Skeletal muscle cell (primary cell): ENCODE measurements at places on chromosomes 3 and 15.

GRCh38 chr3:179452176-179452564 is 900 bp upstream of the GNB4 start:
- peak; percentile 44 for DNase-seq

DNA sequence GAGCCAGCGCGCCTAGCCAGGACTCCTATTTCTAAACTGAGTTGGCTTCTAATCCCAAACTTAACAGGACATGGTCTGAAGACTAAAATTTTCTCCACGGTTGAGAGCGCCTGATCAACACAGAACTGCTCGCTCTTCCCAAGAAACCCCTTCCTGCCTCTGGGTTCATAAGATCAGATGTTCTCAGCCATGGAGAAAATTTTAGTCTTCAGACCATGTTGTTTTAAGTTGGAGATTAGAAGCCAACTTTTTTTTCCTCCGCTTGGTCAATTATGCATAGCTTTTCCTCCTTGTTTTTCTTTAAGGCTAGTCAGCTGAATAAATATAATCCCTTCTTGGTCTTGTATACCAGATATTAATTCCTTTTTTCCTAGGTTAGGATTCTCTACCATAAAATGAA is 356.6 kb upstream of the ADAMTS9 start:
- DNase-seq = no peak

DNA sequence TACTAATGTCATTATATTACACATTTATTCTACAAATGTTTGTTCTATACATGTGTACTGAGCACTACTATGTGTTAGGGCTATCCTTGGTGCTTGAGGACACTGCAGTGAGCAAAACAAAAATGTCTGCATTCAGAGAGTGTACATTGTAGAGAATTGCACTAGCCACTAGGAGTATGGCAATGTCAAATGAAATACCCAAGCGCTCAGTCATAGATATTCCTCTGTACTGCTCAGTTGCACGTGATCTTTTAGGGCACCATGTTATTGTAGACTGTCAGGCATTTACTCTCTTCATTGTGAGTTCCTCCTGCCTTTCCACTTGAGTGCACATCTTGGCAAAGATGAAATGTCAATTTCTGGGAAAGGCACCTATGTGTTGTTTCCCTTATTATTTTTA is 36.8 kb downstream of the FNDC3B start:
- no peak for DNase-seq

DNA sequence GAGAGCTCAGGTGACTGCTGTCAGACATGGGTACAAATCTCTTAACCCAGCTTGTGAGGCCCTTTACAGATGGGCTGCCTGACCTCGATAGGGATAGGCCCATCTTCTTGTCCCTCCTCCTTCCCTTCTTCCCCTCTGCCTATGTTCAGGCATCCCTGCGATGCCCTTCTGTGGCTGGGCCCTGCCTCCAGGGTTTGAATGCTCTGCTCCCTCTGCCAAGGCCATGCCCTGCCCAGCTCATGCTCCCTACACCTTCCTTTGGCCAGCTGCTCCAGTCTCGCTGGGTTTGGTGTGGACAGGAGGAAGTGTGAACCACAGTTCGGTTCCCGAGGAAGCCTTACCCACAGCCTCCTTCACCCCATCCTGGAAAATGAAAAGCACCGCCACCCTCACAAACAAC is 4.3 kb downstream of the FYCO1 start:
- DNase-seq = no peak

GRCh38 chr3:169460035-169460434 is 203.5 kb downstream of the MECOM start:
- DNase-seq = no peak

DNA sequence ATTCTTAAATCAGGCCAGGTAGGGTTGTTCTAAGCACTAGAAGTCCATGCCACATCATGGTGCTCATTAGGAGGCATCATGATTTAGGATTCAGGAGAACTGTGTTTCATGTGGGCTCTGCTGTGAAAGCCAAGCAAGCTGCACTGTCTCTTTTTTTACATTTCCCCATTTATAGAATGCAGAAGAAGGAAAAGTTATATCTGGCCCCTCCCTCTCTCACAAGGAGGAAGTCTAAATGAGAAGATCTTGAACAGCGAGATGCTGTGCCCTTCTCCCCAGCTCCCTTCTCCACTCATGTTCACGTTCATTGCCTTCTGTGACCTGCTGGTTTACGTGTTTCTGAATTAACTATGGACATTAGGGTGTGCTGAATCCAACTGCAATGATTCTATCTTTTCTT is 178.5 kb upstream of the RASGRP1 start:
- DNase-seq = no peak

DNA sequence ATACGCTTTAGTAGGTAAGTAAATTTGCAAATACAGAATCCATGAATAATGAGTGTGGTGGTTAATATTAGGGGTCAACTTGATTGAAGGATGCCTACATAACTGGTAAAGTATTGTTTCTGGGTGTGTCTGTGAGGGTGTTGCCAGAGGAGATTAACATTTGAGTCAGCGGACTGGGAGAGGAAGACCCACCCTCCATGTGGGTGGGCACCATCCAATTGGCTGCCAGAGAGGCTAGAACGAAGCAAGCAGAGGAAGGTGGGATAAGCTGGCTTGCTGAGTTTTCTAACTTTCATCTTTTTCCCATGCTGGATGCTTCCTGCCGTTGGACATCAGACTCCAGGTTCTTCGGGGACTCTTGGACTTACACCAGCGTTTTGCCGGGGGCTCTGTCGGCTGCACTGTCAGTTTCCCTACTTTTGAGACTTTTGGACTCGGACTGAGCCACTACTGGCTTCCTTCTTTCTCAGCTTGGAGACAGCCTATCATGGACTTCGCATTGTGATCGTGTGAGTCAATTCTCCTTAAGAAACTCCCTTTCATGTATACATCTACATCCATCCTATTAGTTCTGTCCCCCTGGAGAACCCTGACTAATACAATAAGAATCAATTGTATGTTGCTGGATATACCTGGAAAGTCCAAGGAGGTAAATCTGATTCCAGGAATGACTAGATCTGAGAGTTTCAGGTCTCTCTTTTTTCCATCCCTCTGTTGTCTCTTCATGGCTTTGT is 25.8 kb upstream of the NEDD4 start:
- no peak for DNase-seq

DNA sequence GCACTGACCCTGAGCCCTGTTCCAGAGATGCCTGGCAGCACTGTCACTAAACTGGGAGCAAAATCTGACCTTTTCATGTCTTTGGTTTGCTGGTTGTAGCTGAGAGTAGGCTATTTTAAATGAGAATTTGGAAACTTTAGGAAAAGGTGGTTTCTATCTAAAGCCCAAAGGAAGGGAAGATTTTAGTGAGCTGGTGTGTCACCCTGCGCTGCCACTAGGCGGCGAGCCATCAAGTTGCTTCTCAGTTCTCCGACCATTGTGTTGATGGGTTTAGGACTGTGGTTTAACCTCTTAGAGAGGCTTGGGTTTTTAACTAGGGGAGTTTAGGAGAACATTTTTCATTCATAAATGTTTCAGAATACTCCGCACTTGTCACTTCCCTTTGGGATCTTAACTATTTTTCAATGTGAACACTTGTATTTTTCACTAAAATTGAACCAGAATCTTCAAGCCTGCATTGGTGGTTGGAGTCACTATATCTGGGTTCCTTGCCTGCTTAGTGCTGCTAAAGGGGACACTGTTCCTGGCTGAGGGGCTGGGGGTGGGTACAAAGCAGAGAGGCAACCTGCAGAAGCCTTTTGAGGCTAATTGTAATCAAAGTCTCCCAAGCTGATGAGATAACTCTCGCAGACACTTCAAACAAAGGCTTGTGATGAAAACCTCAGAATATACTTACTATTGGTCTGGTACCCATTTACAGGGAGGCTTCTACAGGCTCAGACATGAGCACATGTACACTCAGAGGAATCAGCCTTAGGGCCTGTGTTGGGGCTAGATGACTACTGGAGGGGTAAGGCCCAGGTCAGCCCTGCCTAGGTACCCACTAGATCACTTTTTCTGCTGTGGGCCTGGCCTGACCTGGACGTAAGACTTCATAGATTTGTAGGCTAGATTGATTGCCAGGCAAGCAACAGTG is 16.8 kb downstream of the EXOSC7 start:
- no peak for DNase-seq

DNA sequence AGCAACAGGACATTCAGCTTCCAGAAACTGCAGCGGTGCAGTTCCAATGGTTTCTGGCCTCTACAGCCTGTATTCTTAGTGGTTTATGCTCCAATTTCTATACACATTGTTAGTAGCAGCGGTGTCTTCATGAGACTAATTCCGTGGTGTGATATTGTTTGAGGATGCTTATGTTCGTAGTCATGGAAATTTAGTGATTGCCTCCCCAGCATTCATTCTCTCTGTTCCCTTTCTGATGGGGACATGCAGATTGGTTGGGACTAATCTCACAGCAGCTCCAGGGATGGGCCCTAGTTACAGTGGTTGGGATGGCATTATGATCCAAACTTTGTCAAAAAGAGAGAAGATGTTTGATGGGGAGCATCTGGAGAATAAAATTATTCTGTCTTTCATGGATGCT is 208.6 kb downstream of the CD47 start:
- no peak for DNase-seq

- DNase-seq = no peak
Measured at GRCh38 chr3:151879679-151880415, 6.4 kb downstream of the SUCNR1 start.

- no peak for DNase-seq
Measured at GRCh38 chr3:12730506-12731242, 28.4 kb downstream of the TMEM40 start.

DNA sequence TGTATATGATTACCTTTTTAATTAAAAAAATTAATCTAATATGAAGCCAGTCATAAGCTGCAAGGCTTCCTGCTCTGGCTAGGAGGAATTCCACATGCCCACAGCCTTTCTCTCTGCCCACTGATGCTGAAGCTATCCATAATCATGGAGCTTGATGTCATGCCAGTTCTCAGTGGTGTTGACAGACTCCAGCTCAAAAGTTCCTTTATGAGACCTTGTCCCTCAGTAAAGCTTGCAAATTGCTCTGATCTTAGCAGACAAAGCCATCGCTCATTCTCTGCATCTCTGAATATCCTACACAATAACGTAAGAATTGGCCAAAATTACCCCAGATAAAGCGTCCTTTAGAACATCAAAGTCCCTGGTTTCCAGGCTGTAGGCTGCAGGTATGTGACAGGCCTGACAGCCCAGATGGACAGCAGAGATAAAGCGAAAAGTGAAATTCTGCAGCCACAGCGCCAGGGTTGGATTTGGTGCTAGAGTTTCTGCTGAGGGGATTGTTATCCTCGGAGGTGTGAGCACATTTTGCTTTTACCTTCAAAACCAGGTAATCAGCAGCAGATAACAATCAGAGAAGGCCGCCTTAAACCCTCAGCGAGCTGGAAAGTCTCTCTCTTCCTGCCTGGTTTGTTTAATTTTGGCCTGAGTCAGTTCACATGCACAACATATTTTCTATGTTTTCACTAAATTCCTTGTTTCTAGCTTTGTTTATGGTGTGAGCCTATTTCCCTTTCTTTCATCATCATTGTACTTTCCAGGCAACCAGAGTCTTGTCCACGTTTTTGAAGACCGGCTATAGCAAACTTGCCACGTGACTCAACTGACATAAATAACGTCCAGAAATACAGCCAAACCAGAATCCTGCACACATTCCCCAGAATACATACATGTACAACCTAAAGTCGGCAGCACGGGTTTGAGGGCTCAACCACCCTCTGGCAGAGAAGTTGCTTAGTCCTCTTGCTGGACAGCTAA is 36.6 kb upstream of the ALDH1A3 start:
- DNase-seq = peak; percentile 36

GRCh38 chr3:11631820-11632219 is 11.9 kb downstream of the VGLL4 start:
- no peak for DNase-seq

DNA sequence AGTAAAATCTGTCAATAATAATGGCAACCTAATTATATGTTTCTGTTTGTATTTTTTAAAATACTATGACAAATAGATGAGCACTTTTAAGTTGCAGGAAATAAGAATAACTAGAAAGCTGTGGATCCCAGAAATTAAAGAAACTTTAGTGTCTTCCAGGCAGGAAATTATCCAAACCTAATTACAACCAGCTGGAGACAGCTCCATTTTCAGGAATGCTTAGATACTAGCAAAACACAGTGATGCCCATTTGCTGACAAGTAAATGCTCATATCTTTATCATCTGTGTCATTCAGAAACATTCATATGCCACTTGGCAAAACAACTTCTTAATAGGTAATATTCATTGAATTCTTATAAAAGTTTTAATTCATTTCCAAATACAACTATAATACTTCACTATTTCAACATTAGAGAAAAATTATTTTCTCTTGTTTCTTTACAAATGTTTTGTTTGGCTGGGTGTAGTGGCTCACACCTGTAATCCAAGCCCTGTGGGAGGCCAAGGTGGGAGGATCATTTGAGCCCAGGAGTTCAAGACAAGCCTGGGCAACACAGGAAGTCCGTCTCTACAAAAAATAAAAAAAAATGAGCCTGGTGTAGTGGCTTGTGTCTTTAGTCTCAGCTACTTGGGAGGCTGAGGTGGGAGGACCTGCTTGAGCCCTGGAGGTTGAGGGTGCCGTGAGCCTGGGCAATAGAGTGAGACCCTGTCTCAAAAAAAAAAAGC is 169.1 kb upstream of the TSPAN3 start:
- no peak for DNase-seq

DNA sequence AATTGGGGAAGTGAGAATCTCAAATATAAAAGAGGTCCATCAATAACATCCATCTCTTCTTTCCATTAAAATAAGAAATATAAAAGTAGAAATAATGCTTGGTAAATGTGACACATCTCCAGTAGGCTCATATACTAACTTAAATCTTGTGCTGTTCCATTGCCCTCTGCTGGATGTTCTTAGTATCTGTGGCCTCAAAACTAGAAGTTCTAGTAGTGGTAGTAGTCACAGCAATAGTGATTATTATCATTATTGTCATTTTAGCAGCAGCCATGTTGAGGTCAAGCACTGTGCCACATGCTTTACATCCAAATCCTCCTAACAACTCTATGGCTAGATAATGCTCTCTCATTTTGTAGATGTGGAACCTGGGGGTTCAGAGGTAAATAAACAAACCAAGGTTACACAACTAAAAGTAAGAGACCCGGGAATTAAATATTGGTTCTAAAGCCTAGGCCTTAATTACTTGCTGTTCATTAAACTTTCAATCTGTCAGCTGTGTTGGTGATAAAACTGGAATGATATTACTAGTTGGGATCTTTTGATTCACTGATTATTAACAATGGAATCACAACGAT is 20.2 kb upstream of the BTLA start:
- peak; percentile 34 for DNase-seq

- no peak for DNase-seq
Measured at GRCh38 chr3:23704298-23704697, 101.5 kb upstream of the UBE2E1 start.

DNA sequence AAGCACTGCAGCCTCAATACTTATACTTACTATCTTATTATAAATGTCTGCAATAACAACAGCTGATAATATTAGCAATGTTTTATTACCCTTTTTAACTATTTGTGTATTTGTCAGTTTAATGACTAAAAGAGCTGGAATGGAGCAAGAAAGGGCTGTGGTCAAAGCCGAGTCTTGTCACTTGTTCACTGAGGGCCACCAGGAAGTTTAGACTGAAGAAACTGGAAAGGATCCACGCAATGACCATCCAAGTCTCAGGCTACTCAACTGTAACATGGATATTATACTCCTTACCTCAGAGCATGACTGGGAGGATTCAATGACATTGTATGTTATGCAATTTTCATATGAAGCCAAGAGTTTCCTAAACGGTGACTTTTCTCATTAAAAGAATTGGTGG is 90.4 kb downstream of the TJP1 start:
- no peak for DNase-seq
